RKO (cell line): ENCODE measurements at places on chromosomes 16 and 17.

DNA sequence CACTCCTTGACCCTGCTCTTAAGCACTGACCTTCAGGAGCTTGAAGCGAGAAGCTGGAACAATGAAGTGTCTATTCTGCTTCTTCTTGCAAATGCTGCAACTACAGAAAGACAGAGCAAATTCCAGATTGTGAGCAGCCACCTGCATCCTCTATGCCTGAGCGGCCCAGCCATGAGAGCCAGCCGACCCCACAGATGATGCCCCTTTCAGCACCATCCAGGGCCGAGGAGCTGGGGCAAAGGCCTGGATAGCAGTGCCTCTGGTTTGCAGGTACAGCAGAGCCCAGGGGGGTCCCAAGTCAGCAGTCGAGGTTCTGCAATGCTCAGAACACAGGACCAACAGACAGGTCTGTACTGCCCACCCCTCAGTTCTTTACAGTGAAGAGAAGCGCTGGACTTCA, 4.7 kb downstream of the CENPV start:
- DNase-seq: no peak

DNA sequence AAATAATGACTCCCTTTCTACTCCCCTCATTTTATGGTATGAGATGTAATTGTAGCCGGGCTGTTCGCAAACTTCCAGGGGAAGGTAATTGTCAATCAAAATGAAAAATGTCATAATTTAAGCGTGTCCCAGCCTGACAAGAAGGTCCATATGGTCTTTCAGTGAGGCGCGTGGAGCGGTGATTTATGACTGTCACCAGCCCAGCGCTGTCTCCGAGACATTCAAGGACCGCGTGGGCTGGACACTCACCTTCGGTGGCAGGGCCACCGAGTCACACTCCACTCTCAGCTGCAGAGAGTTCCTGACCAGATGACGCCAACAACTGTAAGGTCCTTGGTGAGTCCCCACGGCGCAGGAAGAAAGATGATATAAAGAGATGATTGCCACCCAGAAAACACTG, 157.7 kb upstream of the TNRC6C start:
- DNase-seq: no peak

DNA sequence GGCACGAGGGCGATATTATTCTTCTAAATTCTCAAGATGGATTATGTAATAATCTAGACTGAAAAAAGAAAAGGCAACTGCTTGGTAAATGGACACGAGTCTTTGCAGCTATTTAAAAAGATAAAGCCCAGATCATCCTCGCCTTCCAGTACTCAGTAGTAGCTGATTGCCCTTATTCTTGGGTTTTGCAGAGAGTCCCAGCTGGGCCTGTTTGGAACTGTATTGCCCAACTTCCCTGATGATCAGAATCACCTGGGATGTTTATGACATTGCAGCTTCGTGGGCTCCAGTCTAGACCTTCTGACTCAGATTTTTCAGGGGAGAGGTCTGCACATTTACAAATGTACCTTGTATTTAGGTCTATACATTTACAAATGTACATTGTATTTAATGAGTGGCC, 213.5 kb downstream of the RAB11FIP4 start:
- DNase-seq: no peak

- DNase-seq: no peak
Measured at GRCh38 chr17:19714542-19715411, 1.6 kb downstream of the SLC47A2 start.

DNA sequence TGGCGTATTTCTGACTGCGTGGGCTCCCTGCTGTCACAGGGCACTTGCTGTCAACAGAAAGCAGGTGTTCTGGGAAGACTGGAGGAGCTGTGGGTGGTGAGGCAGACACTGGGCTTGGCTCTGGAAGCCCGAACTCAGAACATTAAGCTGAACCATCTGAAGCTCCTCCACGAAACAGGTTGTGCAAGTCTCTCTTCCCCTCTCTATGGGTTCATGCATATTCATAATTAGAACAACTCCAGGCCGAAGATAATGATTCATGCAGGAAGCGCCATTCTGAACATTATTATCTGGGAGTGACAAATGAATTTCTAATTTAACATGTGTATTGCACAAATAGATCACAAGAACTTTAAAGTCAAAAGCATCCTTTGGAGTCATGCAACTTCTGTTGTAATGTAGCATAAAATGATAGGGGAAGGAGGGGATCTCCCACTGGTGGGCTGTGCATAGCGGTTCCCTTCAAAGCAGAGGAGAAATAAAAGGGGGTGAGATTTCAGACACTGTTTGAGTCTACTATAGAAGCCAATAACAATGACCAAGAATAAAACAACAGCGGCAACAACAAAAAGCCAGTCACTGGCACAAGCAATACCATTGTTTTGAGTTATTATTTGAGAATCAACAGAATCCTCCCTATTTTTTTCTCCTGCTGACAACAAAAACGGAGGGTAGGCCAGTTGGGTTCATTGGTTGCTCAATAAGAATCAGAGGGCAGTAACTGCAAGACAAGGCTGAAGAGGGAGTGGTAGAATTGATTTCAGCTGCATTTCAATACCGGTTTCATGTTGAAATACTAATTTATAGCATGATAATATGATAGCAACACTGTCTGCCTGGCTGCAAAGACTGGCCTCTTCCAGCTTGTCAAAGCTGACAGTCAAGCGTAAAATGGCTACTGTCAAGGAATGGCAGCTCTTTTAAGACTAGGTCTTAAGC, 407.3 kb downstream of the XYLT1 start:
- DNase-seq: no peak

- no peak for DNase-seq
Measured at GRCh38 chr16:78249056-78249455, 149.6 kb downstream of the WWOX start.

- DNase-seq: no peak
Measured at GRCh38 chr16:17129971-17130370, 340.8 kb downstream of the XYLT1 start.

- DNase-seq: no peak
Measured at GRCh38 chr17:74872313-74873036, at the start of gene FDXR. Gene FDXR (minus strand): TSS chr17:74872994. CDS start chr17:74872944, 50 bp downstream.

DNA sequence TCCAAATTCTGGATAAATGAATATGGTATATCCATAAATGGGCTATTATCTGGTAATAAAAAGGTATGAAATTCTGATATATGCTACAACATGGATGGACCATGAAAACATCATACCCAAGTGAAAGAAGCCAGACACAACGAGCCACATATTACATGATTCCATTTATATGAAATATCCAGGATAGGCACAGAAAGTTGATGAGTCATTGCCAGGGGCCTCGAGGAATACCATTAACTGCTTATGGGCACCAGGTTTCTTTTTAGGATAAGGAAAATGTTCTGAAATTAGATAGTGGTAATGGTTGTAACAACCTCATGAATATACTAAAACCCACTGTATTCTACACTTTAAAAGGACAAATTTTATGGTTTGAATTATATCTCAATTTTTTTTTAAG, 123.2 kb downstream of the PITPNC1 start:
- no peak for DNase-seq

- no peak for DNase-seq
Measured at GRCh38 chr16:12267491-12267890, 291.0 kb downstream of the SNX29 start.

DNA sequence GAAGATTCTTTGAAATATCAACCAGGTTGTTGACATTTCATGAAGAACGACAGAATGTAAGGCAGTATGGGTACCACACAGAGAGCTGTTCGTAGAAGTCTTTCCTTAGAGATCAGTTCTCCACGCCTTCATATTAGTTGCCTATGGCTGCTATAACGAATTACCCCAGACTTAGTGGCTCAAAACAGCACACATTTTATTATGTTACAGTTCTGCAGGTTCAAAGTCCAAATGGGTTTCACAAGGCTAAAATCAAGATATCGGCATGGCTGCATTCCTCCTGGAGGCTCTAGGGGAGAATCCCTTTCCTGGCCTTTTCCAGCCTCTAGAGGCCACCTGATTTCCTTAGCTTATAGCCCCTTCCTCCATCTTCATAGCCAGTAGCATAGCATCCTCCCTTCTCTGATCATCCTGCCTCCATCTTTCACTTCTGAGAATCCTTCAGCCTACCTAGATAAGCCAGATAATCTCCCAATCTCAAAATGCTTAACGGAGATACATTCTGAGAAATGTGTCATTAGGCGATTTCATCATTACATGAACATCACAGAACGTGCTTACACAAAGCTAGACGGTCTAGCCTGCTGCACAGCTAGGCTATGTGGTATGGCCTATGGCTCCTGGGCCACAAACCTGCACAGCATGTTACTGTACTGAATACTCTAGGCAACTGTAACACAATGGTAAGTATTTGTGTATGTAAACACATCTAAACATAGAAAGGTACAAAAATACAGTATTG, 26.0 kb downstream of the ERCC4 start:
- no peak for DNase-seq

- peak; percentile 71 for DNase-seq
Measured at GRCh38 chr17:63476854-63477479, at the start of gene ACE. Gene ACE (plus strand): TSS chr17:63477061. CDS start chr17:63477095, 34 bp downstream.

DNA sequence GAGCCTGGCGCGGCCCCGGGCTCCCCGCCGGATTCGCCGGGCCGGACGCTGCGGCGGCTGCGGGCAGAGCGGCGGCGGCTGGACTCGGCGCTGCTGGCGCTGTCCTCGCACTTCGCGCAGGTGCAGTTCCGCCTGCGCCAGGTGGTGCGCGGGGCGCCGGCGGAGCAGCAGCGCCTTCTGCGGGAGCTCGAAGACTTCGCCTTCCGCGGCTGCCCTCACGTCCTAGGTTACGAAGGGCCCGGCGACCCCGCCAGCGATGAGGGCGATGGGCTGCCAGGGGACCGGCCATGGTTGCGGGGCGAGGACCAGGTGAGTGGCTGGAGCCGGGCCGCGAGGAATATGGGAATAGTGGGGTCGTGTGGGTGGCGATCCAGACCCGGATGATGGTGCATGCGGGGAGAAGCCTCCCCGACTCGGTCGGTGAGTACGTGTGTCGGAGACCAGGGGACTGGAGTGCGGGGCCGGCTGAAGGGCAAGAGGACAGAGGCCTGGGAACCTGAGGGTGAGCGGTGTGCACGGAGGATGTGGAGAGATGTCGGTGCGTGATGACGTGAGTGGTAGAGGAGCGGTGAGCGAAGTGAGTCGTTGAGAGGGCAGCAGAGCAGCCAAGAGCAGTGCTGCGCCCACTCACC, 517 bp downstream of the RUNDC1 start:
- DNase-seq: peak; percentile 75

GRCh38 chr16:30997725-30998711, 12.4 kb downstream of the STX1B start:
- peak; percentile 92 for DNase-seq

GRCh38 chr17:74356646-74357465, 4.8 kb downstream of the BTBD17 start:
- no peak for DNase-seq

GRCh38 chr16:58110571-58111301, 18.4 kb downstream of the CFAP20 start:
- DNase-seq: no peak

- DNase-seq: no peak
Measured at GRCh38 chr16:7366041-7366440, 33.4 kb downstream of the RBFOX1 start.

DNA sequence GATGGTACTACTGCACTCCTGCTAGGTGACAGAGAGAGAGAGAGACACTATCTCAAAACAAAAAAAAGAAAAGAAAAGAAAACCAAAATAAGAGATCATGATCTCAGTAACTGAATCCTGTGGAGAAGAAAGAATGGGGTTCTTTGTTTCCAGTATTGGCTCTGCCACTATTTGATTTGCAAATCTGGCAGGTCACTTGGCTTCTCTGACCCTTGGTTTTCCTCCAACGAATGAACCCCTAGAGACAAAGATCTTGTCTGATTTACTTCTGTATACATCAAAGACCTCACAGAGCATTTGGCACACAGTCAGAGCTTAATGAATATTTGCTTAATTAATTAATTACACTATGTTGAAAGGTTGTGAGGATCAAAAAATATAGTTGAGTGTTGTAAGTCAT, 47.9 kb upstream of the NLK start:
- no peak for DNase-seq

- DNase-seq: no peak
Measured at GRCh38 chr17:79943347-79944241, 92.1 kb downstream of the TBC1D16 start.

GRCh38 chr16:55825115-55825728, 7.7 kb downstream of the CES1 start:
- DNase-seq: no peak

- DNase-seq: no peak
Measured at GRCh38 chr17:17120294-17120693, 78.0 kb downstream of the MPRIP start.

- DNase-seq: no peak
Measured at GRCh38 chr16:55875273-55875672, at the start of gene CES5A. Gene CES5A (minus strand): TSS chr16:55875373. CDS start chr16:55875221, 152 bp downstream.

DNA sequence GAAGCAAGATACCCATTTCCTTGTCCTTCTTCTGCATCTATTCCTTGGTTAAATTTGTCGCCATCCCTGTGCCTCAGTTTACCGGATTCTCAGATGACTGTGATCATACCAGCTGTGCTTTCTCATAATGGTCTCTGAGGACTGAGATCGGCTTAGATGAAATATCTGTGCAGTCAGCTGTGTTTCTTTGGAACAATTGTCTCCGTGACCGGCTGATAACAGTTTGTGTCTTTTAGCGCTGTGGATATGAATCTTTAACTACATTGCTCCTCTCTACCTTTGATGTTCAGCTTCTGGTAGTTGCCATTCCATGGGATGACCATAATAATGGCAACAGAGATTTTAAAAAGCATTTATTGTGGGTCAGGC, 473 bp downstream of the FTO start:
- no peak for DNase-seq

DNA sequence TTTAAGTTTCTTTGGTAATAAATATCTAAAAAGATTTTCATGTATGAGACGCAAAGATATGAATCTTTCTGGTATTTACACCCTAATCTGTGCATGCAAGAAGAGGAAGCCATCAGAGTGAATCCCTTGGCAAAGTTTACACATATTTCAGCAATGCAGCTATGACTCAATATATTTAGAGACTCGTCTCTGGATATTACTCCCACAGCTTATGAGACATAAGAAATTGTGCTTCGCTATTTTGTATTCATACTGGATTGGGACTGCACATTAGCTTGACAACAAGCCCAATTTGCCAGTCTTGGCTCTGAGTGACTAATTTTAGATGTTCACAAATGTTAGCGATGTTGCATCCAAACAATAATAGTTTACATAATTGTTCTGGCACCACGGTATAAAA, 532.0 kb downstream of the CDH11 start:
- peak; percentile 37 for DNase-seq

GRCh38 chr17:39150795-39151149, 665 bp downstream of the PLXDC1 start:
- DNase-seq: no peak

- no peak for DNase-seq
Measured at GRCh38 chr17:12730421-12730820, 58.9 kb upstream of the ARHGAP44 start.

GRCh38 chr16:83701494-83701893, 106.3 kb upstream of the HSBP1 start:
- DNase-seq: peak; percentile 60

- DNase-seq: peak; percentile 86
Measured at GRCh38 chr16:4298761-4299522, 16.9 kb upstream of the GLIS2 start.

- no peak for DNase-seq
Measured at GRCh38 chr17:74164446-74165045, 38.9 kb upstream of the RPL38 start.

- DNase-seq: no peak
Measured at GRCh38 chr17:74529243-74529642, 2.0 kb downstream of the CD300LB start.

- DNase-seq: no peak
Measured at GRCh38 chr16:28072087-28072486, 8.6 kb upstream of the GSG1L start.

- DNase-seq: no peak
Measured at GRCh38 chr17:72266112-72266775, 145.4 kb downstream of the SOX9 start.
